Effector memory CD4-positive, alpha-beta T cell (primary cell): ENCODE measurements at places on chromosomes 13 and 19.

- no peak for DNase-seq
Measured at GRCh38 chr13:112003396-112003795, 63.6 kb upstream of the SOX1 start.

DNA sequence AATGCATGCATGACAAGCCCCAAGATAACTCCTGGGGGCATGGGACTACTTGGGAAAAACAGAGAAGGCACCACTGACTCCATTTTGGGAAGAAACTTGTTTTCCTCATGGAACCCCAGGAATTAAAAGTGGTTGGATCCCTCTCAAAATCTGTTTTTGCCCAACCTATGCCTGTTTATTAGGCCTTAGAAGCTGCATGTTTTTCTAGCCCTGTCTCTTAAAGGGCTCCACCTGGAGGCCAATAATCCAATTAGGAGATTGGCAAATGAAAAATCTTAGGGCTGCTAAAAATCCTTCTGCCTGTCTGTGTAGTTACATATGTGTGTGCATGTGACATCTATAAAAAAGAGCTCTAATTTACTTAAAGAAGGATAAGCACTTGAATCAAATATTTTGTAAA lies 26.9 kb downstream of the MED4 start:
- DNase-seq, result no peak

DNA sequence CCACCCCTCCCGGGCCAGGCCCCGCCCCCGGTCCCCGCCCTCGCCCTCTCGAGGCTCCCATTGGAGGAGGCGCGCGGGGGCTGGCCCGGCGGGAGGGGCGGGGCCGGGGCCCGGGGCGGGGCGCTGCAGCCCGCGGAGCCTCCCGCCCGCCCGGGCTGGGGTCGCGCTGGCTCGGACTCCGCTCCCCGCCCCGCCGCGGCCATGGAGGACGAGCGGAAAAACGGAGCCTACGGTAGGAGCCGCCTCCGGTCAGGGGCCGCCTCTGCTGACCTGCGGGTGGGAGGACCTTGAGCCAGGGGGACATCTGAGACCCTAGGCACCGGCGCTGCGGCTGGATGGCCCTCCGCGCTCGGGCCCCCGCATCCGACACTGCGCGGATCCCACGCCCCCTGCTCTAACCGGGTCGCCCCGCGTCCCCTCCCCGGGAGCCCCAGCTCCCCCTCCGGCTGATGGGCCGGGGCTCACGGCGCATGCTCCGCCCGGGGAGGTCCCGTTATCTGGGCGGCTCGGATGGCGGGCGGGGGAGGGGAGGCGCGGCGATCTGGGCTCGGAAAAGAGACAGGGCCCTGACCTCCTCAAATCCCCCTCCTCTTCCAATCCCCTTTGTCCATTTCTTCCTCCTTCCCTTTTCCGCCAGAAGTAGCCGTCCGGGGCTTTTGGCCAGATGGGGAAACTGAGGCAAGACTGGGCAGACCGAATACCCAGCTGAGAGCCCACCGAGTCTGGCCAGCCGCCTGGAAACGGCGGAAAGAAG lies 15.4 kb upstream of the AP1M2 start:
- DNase-seq, result peak; percentile 75

- no peak for DNase-seq
Measured at GRCh38 chr13:86918682-86919081, 752.5 kb upstream of the SLITRK5 start.

GRCh38 chr19:5313307-5313706 lies 27.3 kb downstream of the PTPRS start:
- no peak for DNase-seq

GRCh38 chr19:43555185-43555770 lies 20.0 kb downstream of the XRCC1 start:
- DNase-seq, result peak; percentile 62

- no peak for DNase-seq
Measured at GRCh38 chr13:91632086-91632485, 233.7 kb downstream of the GPC5 start.

- peak; percentile 53 for DNase-seq
Measured at GRCh38 chr19:40797963-40798682, 868 bp upstream of the EGLN2 start.

- DNase-seq, result no peak
Measured at GRCh38 chr13:100356889-100357288, 231.7 kb downstream of the GGACT start.

GRCh38 chr19:41997121-41997850 lies 3.3 kb upstream of the ATP1A3 start:
- DNase-seq, result no peak

DNA sequence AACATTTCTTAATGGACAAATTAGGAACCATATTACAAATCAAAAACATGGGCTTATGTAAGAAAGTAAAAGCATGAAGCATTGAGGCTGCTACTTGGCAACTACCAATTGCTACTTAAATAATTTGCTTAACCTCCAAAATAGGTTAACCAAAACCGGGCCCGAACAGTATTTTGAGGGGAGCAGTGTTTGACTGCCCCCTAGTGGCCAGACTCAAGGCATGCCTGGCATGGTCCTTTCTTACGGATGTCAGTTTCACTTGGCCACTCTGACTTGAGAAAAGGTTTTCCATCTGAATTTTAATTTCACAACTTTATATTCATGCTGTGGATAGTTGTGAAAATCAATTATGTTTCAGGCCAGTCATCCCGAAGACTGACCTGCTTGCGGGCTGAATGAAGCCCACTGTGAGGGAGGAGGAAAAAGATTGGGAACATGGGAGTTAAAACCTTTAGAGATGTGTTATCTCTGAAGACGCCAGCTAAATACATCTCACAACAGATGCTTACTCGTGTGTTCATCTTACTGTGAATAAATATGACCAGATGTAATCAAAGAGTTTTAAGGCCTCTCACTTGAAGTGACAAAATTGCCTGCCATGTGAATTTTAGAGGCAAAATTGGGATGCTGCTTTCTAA lies 2.9 kb downstream of the RXFP2 start:
- DNase-seq, result peak; percentile 27

DNA sequence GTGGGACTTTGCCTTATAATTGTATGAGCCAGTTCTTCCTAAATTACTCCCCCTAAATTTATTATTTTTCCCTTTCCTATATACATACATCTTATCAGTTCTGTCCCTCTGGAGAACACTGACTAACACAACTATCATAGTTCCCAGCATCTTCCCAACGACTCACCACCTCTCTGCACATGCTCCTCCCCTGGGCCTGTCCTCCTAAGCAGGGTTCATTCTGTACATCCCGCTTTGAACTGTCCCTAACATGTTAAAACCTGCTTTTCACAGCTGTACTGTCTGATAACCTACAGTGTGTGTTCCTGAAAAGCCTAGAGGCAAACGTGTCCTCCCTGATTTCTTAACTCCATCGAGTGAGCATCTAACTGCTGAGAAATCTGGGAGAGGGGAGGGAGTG lies 141.7 kb downstream of the EFNB2 start:
- no peak for DNase-seq

- no peak for DNase-seq
Measured at GRCh38 chr19:13101590-13102415, 855 bp downstream of the LYL1 start.

DNA sequence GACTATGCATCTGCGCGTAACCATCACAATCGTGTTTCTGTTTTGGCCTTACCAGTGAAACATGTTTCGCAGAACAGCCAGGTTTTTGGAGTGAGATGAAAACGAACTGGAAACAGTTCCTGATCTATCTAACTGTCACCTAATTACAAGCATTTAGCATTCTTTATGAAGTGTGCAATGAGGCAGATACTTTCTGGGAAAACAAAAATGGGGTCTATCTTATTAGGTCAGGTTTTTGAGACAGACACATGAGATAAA lies 182.8 kb downstream of the LMO7 start:
- DNase-seq, result no peak

DNA sequence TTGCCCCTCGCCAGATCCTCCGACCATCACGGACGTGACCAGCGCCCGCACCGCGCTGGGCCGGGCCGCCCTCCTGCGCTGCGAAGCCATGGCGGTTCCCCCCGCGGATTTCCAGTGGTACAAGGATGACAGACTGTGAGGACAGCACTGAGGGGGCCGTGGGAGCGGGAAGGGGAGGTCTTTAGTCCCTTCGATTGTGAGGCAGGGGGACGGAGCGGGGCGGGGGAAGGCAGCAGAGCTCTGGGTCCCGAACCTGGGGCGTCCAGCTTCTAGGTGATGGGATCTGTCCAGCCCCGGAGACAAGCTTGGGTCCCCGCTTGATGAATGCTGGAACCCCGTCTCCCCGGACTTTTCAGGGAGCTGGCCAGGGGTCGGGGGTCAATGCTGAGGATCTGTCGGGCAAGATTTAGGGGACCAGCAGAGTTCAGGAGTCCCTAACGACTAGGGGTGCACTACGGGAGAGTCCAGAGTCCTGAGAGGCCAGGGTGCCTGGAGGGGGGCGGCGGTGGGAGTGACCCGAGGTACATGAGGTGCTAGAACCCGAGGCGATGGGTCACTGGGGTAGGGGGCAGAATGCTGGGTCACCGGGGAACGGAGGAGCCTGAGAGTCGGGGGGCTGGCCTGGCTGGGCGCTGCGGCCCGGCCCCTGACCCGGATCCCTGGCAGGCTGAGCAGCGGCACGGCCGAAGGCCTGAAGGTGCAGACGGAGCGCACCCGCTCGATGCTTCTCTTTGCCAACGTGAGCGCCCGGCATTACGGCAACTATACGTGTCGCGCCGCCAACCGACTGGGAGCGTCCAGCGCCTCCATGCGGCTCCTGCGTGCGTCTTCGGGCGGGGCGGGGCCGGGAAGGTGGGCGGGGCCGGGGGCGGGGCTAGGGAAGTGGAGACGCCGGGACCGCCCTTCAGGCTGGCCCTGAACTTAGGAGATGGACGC lies 14.6 kb downstream of the VSIG10L start:
- peak; percentile 25 for DNase-seq

GRCh38 chr13:34369931-34370330 lies 552.0 kb downstream of the RFC3 start:
- DNase-seq, result no peak

DNA sequence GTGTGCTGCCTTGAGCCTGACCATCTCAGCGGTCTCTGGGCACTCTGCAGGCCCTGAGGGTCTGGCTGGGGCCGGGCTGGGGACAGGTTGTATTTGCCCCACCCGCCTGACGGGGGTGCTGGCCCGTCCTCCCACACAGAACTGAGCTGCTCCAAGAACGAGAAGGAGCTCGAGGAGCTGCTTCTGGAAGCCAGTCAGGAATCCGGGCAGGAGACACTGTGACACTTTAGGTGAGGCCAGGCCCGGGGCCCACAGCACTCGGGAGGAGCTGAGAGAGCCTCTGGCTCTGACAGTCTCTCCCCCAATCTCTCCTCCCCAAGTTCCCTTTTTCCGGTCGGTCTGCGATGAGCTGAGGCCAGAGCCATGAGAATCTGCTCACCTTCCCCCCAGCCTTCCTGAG lies 14.5 kb downstream of the NKPD1 start:
- no peak for DNase-seq

DNA sequence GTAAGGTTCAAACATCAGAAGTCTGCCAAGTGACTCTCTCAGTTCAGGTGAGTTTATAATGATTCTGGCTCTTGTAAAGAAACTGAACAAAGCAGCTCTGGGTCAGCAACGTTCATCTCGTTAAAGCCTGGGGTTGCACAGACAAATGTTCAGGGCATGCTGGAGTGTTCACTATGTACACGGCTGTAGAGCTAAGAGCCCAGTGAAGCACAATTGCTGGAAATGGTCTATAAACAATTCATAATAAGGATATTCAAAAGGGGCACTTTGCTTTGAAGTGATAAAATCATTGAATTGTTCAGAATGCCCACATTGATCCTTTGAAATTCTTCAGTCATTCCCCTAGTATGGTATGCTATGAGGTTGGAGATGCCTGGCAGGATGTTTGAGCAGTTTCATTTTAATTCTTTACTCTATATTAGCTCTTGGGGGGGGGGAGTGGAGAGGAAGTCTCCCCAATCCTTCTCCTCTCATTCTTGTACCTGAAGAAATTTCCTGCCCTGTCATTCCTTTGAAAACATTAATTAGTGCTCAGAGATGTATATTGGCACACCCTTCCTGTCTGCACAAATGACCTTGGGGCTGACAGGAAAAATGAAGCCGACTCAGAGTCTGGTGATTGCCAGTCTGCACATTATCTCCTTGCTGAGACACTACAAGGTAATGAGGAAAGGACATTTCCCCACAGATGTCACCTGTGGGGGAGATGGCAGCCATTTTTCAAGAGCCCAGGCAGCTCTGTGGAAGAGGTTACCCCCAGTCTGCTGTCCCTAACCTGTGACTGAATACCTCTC lies 145.5 kb downstream of the DLEU7 start:
- no peak for DNase-seq

DNA sequence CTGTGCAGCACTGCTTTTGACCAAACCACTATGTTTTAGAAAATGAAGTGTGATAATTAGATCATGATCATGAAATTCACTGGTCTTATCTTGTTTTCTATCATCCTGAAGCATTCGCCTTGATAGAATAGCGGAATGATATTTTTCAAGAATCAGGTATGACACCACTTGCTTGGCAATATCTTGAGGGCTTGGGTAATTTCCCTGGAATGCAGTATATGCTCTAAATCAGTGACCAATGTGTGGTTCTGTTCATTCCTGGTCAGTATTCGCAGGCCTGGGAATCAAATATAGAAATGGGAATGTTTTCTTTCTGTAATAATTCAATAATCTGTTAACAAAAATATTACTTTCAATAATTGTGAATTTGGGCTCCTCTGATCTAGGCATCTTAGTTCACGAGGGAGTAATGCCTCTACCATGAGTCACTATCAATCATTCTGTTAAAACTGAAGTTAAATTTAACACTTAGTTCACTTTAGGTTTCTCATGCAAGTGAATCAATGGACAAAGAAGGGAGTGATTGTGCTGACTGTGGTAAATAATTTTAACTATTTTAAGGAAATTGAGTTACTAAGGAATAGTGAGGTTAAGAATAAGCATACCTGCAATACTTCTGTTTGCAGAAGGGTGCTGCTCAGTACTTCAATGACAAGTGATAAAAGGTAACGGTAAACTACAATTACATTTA lies 137.9 kb downstream of the PCDH20 start:
- DNase-seq, result no peak

DNA sequence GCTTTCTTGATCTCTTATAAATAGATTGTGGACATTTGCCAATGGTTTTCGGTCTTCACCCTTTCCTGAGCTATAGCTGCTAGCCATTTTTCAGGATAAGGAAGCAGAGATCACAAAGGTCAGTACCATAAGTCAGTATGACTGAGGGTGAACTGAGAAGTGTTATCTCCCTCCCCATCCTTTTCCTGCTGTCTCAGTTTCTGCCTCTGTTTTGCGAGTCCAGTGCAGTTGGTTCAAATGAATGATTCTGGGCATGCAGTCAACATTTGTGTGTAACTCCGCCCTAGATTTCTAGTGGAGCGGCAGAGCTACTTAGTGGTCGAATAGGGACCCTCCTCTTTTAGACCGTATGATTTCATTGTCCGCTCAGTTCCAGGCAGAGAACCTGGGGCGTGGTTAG lies 460.8 kb upstream of the ARGLU1 start:
- DNase-seq, result no peak

- DNase-seq, result peak; percentile 41
Measured at GRCh38 chr19:45403781-45404556, 900 bp downstream of the PPP1R13L start.
